ENCODE measurements at places on chromosomes 4 and X. TPM values are rescaled to one million over a fixed set of nuclear protein-coding genes. Genes with fewer than 3 reads are reported as not detected.

DNA sequence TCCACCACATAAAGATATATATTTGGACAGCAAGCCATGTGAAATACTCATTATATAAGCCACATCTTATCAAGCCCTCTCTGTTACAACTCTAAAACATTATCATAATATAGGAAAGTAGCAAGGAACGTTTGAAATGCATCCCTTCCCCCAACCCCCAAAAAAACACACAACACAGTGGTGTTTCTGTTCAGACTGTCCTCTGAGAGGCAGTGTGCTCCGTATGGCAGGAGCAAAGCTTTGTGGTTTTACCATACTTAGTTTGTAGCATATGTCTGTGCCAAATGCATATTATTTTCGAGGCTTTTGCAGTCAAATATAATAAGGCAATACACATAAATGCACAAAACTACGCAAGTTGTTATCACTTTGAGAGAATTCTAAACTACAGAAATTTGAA lies 194.2 kb downstream of the RAPGEF2 start:
- no peak for DNase-seq

- DNase-seq: no peak
These were observed 80.0 kb upstream of the DDX60 start for GRCh38 chr4:168398589-168398988.

MSX1 gene
- not detected for total RNA-seq

PCDH7 gene
- 130 TPM for total RNA-seq

Data from stomach (tissue), 19 donors.